Naive B cell (primary cell): ENCODE measurements at places on chromosomes 12 and 14.

DNA sequence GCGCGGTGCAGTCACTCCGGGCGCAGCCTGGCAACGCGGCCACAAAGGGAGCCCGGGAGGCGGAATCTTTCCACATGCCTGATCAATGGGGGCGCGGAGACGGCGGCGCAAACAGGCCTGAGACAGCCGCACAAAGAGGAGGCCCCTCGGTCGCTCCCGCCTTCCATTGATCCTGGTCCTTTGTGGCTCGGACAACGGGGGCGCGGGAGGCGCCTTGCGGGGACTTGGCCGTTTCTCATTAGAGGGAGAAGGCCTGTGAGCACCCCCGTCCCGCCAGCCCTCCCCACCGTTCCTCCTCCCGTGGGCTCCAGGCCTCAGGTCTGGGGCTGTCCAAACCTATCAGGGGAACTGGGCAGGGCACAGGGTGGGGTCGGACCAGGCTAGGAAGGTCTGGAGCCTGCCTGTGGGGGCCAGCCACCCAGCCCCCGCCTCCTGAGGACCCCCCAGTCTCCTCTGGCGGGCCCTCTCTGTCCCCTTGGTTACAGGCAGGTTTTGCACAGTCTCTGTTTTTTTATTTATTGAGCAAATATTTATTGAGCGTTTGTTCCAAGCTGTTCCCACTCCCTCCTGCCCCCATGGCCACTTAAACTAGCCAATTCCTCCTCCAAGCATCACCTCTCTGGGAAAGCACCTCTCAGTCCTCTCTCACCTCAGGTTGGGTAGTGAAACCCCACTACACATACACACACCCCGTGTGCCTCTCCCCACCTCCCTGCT, 29.0 kb upstream of the MSI1 start:
- no peak for DNase-seq

DNA sequence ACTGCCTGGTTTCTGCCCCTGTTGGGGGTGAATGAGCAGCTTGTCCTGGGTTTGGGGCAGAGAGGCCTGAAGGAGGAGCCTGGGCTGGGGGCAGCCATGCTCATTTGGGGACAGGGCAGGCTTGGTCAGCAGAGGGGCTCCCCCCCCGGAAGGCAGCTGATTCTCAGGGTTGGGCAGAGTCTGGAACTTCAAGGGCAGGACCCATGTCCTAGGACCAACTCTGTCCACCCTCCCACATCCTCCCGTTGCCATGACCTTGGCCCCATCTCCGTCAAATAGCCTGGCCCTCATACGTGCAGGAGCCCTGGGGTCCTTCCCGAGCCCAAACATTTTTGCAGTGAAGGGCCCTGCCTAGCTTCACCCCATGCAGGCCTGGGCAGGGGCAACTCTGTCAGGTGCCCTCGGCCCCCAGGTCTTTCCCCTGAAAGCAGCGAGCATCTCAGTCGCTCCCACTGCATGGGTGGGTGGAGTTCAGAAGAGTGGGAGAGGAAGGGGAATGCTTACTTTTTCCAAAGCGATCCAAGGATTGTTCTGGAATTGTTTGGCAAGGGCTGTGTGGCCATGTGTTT, 32.6 kb downstream of the TNFAIP2 start:
- no peak for DNase-seq

GRCh38 chr12:53047221-53048032, 2.4 kb upstream of the TNS2 start:
- peak; percentile 76 for DNase-seq

GRCh38 chr14:72776701-72777261, 117.1 kb downstream of the DPF3 start:
- DNase-seq, result no peak

GRCh38 chr14:26663506-26663905, 65.7 kb upstream of the NOVA1 start:
- DNase-seq, result no peak

DNA sequence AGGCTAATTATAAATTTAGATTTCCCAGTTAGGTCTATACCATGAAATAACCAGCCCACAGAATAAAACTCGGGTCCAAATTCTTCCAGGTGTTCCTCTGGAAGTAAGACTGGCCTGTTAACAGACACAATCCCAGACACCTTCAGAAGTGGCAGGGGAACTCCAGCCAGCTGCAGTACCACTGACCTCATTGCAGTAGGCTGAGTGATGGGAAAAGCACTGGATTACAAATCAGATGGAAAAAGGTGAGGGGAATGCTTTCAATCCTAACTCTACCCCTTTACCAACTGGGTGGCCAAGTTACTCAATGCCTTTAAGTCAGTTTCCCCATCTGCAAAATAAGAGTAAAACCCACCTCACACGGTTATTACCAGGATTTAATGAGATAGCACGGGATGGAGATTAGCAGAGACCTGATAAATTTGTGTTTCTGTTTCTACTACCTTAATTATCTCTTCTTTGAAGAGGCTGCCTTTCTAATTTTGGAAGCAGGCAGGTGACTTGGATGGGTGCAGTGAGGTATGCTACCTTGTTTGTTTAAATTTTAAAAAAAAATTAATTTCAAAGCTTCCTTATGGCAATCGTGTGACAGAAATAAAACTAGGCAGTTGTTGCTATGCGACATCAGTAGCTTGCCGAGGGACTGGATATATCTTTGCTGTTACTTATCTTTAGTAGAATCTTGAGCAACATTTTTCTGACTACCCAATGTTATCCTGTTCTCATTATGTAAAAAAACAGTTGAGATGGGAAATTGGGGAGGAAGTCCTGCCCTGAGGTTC, 167.3 kb upstream of the GRIN2B start:
- DNase-seq, result no peak

DNA sequence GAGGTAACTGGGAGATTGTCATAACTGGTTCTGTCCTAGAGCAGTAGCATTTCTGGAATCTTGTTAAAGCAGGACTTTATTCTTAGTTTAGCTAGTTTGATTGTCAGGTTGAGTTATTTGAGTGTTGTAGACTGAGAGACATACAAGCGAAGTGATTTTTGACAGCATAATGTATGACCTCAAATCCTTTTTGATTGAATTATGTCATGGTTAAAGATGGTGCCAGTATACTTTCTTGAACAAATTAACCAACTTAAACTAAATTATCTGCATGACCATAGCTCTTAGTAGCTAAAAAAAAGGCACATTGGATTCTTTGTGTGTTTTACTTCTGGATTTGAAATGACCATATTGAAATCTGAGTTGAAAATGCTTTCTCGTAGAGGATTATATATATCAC, 626.6 kb downstream of the TMTC2 start:
- DNase-seq, result no peak

GRCh38 chr14:21734457-21735074, 60.9 kb upstream of the OR4E1 start:
- no peak for DNase-seq

DNA sequence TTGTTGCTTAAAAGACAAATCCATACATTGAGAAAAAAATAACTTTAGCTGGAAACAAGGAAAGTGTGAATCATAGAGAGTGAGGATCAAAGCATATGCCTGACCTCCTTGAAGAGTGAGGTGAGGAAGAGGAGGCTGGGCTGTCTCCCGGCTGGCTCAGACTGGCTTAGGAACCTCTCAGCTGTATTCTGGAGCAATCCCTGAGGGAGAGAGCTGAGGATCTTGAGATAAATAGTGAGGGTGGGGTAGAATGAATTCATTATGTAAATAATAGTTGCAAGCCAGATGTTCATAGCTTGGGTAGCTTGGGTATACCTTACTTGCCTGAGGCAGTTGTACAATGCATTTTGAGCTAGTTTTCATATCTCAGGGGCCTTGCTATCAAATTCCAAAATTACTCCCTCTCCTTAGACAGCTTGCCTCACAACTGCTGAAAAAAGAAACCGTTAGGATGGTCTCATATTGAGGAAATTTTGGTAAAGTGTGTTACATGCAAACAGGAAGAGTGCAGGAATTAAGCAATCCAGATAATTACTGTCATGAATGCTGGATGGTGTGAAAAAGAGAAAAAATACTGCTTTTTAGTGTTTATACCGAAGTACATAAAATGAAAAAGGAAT, 30.5 kb upstream of the SLC15A5 start:
- no peak for DNase-seq

- no peak for DNase-seq
Observed at GRCh38 chr12:118922405-118922804, 58.9 kb upstream of the SRRM4 start.

DNA sequence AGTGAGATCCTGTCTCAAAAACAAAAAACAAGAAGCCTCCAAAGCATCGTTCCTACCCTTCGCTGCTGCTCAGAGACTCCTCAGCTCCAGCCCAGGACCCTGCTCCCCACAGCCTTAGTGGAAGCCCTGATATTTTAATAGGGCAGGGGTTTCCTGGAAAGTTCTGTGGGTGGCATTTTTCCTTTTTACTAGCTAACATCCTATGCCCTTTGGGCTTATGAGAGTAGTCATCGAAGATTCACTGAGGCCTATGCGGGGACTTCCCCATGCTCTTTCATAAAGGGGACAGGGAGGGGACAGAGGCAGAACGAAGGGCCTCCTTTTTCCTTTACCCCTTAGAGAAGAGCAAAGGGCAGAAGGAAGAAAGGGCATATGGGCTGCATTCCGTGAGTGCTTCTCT, 8.3 kb downstream of the LAG3 start:
- DNase-seq, result no peak

DNA sequence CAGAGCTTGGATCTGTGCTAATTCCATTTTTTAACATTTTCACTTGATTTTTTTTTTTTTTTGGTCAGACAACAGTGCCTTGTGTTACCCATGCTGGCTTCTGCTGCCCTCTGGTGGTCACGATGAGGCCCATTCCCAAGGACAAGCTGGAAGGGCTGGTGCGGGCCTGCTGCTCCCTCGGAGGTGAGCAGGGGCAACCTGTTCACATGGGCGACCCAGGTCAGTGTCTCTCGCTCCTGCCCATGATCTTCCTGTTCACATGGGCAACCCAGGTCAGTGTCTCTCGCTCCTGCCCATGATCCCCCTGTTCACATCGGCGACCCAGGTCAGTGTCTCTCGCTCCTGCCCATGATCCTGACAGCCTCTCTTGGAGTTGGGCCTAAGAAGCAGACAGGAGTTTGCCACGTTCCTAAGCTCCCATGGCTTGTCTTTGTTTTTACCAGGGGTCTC, 59.4 kb downstream of the DGLUCY start:
- DNase-seq, result peak; percentile 67

- no peak for DNase-seq
Observed at GRCh38 chr12:75650595-75651341, 139.4 kb upstream of the KRR1 start.

DNA sequence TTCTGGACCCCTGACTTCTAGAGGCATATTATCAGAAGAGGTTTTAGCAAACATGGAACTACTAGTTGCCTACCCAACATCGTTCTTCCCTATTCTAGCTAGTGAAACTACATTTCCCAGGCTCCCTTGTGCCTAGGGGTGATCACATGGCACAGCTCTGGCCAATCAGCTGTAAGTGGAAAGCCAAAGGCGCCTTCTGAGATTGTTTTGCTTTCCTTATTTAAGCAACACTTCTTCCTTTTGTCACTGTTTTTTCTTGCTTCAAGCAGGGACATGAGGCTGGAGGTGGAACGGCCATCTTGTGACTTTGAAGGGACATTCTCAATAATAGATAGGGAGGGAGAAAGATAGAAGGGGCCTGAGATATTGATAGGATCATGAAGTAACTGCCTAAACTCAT, 136.7 kb downstream of the ZNF664 start:
- DNase-seq, result peak; percentile 7

DNA sequence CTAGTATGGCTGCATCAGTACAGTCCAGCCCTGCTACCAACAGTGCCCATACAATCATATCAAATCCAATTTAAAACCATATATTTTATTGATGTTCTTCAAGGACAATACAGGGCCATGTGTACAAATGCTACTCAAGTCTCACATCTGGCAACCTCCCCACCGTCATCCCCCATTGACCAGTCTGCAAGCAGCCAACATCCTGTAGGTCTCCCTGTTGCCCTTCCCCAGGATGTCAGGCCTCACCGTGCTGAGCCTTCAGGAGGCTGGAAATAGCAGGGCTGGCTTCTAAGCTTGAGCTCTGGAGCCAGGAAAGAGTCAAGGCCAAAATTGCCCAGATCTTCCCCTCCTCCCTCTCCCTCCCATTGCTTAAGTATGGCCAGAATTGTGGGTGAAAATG, 10.4 kb downstream of the ZDHHC22 start:
- DNase-seq, result no peak

DNA sequence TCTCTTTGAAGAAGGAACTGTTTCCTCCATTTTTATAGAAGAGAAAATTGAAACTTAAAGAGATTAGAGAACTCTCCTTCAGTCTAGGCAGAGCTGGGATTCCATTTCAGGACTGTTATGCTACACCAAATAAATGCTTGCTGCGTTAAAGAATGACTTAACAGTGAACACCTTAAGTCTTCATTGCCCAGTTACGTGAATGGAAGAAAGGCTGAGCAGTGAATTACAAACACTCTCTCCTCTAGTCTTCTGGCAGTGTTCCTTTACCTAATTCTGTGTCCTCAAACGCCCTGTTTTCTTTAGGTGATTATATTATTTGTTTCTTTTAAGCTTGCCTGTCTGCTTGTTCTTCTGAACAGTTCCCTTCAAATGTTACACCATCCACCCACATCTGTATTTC, 59.7 kb downstream of the RCOR1 start:
- DNase-seq, result no peak

DNA sequence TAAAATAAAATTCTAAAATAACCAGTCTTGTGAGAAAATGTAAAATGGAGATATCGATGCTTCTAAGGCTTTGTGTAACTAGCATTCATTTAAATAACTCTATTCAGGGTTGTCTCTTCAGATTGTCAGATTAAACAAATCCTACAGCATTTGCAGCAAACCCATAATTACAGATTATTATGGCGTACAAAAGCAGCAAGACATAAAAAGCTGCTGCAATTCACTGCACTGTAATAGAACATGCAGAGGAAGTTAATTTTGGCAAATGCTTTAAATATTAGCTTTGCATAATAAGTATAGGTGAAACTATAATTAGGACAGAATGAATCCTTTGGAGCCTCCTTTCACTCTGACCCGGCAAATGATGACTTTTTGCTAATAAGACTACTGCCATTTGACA, 98.3 kb downstream of the INSM2 start:
- DNase-seq, result no peak

DNA sequence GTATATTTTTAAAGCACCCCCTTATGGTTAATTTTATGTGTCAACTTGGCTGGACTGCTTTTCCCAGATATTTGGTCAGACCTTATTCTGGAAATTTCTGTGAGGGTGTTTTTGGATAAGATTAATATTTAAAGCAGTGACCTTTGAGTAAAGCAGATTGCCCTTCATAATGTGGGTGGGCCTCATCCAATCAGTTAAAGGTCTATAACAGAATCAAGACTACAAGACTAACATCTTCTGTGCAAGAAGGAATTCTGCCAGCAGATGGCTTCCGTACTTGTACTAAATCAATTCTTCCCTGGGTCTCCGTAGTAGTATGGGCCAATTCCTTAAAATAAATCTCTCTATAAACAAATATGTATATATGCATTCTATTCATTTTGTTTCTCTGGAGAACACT, 257.6 kb downstream of the ETNK1 start:
- DNase-seq, result no peak

- peak; percentile 33 for DNase-seq
Observed at GRCh38 chr12:31897781-31898503, 61.3 kb upstream of the RESF1 start.

GRCh38 chr14:39374851-39375250, 57.4 kb downstream of the FBXO33 start:
- no peak for DNase-seq
